Activated T-helper 1 cell treated with Interleukin-2 at 50 U/mL for 16 hours (primary cell): ENCODE measurements at places on chromosomes 12 and 14.

DNA sequence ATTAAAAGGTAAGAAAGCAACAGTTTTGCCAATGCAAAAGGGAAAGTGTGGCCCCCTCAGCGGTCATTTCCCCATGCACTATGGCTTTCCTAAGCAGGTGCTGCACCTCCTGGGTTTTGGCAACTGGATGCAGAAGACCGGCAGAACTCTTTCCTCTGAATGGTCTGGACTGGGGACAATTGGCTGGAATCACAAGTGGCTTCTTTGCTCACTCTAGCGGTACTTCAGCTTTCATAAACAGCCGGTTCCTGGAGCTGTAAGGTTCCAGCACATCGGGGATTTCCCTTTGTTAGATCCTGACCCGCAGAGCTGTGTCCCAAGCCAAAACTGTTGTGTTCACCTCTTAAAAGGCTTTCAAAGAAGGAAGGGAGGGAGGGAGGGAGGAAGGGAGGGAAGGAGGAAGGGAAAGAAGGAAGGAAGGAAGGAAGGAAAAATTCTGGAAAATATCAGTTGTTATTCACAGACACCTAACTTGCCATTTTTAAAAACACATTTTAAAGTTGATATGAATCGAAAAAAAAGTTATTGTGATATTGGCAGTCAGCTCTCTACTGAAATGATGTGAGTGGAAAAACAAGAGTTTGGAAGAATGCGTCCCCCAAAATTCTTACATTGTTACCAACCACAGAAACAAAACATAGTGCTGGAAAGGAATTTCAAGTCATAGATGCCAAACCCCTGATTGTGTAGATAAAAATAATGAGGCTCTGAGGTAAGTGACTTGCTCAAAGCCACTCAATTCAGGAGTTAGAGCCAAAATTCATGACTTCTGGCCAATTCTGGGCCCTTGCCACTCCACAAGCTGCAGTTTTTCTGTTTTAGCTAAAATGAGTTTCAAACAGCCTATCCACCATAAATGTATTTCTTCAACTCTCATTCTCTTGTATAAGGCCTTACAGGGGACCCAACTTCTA, 220.6 kb upstream of the HMGA2 start:
- no peak for DNase-seq

DNA sequence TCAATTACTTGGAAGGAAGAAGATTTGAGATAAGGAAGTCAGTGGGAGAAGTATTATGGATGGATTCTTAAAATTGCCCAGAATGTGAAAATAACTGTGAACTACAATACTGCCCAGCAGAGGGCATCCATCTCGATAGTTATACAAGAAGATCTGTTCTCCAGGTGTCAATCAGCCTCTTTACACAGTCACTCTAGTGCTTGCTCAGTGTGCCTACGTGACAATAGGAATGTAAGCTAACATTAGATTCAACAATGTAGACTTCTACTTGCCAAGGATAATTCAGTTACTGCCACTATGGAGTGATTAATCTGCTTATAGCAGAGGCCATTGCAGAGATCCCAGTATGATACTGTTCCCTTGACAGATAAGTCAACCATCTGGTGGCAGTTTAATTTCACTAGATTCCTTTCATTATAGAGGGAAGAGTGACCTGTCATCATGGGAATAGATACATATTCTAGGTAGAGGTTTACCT, 10.6 kb upstream of the MAP4K5 start:
- no peak for DNase-seq

GRCh38 chr12:105672121-105672975, 341.9 kb downstream of the C12orf75 start:
- DNase-seq, result no peak

DNA sequence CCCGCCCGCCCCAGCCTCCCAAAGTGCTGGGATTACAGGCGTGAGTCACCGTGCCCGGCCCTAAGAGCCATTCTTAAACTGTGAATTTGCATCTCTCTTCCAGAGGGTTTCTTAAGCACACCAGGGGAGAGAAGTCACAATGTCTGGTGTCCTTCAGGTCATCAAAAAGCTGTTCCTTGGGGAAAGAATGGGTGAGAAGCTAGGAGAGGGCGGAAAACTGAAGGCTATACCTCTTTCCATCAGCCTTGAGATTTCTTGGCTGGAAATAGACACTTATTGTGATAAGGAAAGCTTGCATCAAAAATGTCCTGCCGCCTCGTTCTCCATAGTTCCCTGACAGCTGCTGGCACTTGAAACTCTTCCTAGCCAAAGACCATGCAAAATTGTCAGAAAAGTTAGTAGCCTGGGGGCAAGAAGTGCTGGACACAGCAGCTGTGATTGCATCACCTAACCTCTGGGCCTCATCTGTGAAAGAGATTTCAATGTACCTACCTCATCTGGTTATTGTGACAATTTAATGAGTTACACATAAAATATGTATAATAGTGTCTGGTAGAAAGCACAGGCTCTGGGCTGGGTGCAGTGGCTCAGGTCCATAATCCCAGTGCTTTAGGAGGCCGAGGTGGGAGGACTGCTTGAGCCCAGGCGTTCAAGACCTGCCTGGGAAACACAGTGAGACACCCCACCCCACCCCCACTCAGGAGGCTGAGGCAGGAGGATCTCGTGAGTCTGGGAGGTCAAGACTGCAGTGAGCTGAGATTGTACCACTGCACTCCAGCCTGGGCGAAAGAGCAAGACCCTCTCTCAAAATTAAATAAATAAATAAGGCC, 9.7 kb upstream of the UBC start:
- DNase-seq, result no peak

- no peak for DNase-seq
These were observed 332.1 kb downstream of the NELL2 start for GRCh38 chr12:44544018-44544417.

DNA sequence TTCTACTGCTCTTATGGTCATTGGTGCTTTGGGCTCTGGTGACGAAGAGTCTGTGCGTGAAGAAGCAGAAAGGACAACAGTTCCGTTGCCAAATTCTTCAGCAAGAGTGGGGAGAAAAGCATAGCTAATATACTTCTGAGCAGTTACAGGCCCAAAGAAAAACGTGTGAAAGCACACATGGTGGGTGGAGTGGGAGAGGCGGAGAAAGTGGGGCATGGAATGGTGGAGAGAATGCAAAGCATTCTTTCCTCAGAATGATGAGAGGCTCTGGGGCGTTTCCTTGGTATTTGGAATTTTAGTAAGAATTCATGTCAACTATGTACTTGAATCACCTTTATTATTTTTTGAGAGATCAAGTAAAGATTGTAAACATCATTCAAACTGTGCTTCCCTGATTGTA, 396.1 kb downstream of the NAV3 start:
- no peak for DNase-seq

DNA sequence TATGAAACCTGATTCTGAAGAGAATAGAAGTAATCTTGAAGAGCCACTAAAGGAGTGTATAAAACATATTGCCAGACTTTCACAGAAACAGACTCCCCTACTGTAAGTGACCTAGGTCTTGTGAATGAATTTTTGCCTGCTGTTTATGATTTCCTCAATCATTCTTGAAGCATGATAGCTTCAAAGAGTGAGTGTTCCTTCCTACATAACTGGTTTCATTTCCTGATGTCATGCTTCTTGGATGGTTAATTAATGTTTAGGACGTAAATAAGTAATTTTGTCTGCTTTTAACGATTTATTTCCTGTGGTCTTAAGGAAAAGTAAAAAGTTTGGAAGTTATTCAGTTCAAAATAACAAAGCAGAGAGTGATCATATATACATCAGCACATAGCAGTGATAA, 129.8 kb downstream of the PIK3C2G start:
- no peak for DNase-seq

GRCh38 chr14:83624541-83624940, 1905.4 kb upstream of the FLRT2 start:
- DNase-seq, result no peak

GRCh38 chr12:80472911-80473500, 29.0 kb downstream of the PTPRQ start:
- no peak for DNase-seq

DNA sequence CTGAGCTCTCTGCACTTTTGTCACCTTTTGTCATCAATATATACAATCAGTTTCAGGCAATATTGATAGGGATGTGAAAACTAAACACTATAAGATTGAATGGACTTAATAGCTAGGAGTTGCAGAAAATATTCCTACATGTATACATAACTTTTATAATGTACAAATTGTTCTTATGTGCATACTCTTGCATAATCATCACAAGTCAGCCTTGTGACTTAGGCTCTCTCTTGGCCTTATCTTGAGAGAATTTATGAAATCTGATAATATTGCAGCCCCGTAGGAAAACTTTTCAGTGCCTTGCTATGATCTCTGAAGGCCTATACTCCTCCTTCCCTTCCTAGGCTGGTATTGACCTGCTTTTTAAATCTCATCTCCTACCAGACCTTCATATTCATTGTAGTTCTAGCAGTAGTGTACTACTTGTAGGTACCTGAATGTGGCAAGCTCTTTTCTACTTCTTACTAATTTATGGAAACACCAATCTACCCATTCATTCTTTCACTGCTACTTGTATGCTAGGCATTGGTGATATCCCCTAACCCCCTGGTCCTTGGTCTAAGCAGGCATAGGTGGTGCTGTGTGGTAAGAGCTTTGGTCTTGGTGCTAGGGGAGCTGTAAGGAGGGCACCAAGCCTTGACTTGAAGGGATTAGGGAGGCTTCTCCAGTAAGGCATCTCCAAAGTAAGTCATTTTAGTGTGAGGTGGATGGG, 100.0 kb downstream of the PRKCH start:
- no peak for DNase-seq
